Stimulated activated naive CD4-positive, alpha-beta T cell (primary cell): ENCODE measurements at places on chromosomes 7 and 10.
A peak's percentile ranks its signal among the peaks of the same experiment; 100 is the strongest.

DNA sequence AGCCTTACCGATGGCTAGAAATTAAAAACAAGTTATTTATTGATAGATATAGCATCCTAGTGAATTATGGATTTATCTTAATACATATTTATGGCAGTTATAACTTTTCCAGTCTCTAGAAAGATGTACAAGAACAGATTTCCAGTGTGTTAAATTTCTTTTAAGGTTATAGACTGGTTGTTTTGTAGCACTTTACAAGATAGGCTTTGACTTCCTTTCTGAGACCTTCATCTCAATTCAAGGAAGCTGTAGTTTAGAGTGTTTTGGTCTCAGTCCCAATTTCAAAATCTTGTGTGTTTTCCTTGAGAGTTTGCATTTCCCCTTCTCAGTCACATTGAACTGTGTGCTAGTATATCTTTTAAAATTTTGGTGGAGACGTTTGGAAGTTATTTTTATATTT lies 30.1 kb downstream of the PLEKHA1 start:
- peak; percentile 4 for DNase-seq

DNA sequence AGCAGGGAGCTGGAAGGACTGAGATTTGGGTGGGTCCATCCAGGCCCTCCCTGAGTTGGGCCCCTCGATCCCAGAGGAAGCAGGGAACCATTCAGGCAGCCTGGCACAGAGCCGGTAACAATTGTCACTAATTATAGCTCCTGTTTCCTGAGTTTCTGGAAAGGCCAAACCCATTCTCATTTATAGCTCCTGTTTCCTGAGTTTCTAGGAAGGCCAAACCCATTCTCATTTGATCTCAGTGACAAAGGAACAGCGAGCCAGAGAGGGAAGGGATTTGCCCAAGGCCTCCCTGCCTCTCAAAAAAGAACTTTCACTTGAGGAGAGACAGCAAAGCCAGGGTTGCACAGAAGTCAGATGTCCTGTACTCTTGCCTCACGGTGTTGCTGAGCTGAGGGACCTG lies 521.9 kb downstream of the TYW1 start:
- DNase-seq: no peak

DNA sequence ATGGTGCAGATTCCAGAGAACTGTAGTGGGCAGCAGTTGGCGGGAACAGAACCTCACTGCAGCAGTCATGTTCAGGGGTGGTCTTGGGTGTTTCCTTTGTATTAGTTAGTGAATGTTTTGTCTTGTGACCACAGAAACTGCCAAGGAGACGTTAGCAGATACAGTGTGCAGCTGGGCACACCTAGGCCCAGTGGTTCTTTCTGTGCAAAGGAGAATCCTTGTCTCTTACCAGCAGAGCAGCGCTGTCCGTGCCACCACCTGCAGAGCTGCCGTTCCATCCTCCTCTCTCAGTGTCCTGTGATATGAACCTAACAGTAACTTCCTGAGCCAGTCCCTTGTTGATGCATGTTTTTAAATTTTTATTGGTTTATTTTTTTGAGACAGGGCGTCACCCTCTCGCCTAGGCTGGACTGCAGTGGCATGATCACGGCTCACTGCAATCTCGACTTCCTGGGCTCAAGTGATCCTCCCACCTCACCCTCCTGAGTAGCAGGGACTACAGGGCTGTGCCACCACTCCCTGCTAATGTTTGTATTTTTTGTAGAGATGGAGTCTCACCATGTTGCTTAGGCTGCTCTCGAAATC lies 60.6 kb downstream of the WDR37 start:
- DNase-seq: no peak

DNA sequence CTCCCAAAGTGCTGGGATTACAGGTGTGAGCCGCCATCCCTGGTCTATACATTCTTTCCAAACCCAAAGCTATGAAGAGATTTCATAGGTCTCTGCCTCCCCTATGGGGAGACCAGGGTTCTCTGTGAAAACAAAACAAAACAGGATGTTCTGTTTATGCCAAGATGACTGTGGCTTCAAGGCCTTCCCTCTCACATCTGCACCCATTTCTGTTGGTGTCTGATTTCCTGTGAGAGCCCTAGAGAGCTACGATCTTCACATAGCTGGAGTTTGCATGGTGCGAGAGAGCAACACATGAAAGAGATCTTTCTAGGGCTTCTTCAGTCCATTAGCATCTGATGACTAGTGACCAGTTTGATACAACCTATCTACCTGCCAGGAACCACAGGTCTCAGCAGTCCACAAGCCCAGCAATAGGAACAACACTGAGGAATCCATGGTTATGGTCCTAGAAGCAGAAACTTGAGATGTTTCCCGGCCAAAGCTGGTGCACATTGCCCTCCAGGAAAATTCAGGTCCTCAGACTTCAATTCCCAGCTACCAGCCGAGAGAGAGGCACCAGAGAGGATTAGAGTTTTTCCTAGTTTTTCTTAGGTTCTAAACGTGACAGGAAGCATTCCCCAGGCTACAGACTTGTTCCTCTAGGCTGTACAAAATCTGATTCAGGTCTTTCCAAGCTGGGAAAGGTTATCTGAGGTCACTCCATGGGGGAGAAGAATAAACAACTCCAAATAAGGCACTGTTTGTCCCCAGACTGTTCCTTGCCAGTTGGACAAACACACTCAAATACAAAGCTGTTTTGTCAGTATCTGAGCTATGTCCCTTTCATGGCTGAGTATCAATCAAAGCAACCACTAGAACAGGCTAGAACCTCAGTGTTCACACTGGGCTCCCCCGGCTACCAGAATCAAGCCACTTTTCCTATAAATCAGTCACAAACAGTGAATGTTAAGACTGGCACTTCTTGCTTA lies 259.7 kb downstream of the CALN1 start:
- DNase-seq: no peak

DNA sequence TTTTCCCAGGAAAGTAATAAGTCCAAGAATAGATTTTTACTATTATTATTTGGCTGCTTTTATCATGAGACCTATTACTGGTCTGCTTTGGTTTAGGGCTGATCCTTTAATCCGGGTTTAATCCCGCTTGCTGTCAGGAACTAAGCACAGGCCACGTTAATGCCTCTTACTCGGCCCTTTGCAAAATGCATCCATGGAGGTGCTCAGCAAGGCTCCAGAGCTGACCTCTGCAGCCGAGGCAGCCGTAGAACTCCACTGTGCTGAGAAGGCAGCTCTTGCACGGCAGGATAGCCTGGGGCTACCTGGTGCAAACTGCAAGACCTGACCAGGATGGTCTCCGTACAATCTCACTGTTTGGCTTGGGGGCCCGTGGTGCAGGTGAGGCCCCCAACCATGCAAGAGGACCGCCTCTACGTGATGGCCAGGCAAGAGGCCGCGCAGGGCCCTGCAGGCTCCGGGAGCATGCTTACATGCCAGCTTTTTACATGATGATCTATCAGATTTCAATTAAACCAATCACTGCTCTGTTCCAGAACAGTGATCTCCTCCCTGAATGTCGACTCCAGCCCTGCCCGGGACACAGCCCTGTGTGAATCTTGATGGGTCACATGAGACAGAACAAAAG lies 10.4 kb upstream of the CALML3 start:
- DNase-seq: no peak

- no peak for DNase-seq
Measured at GRCh38 chr7:27000496-27000895, 95.3 kb downstream of the HOXA1 start.

DNA sequence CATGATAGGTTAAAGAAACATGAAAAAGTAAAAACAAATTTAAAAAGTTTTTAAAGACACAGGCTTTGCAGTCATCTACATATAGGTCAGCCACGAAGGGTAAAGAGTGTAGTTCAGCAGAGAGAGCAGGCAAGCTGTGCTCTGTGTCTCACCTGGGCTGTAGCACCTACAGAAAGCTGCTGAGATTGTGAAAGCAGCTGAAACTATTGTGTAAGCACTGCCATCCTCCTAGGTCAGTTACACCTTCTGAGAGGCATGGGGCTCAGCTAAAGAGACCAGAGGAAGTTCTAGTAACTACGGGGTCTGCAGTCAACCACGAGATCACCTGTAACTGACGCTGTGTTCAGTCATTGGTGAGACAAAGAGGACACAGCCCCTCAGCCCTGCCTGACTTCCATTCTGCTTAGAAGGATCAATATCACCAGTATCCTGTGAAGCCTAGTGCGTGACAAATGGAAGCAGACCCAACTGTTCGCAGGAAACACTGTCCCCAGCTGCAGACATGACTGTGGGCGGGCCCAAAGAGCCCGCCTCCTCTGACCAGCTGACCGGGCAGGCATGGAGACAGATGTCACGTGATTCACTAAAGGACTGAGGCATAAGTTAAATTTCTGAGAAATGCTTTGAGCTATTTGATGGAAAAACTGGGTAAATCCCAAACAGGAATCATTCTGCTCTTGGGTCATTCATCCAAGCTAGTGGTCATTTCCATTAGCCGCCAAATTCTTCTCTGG lies 87.9 kb downstream of the EBF3 start:
- no peak for DNase-seq

- no peak for DNase-seq
Measured at GRCh38 chr7:159141167-159141566, 3.5 kb downstream of the VIPR2 start.

- no peak for DNase-seq
Measured at GRCh38 chr10:61125560-61126170, 181.7 kb upstream of the RHOBTB1 start.

GRCh38 chr7:110827287-110827855 lies 263.6 kb upstream of the LRRN3 start:
- DNase-seq: no peak

GRCh38 chr10:73887294-73888039 lies 13.1 kb upstream of the CAMK2G start:
- DNase-seq: no peak
